Stimulated activated CD8-positive, alpha-beta memory T cell treated with anti-CD3 and anti-CD28 coated beads, Interleukin-15, amount 100 ng/mL, for 4 hours (primary cell): ENCODE measurements at places on chromosomes 12 and 14.

GRCh38 chr14:76217179-76217578, 65.5 kb downstream of the GPATCH2L start:
- no peak for DNase-seq

- DNase-seq: no peak
Measured at GRCh38 chr12:58249610-58250009, 308.2 kb downstream of the ATP23 start.

DNA sequence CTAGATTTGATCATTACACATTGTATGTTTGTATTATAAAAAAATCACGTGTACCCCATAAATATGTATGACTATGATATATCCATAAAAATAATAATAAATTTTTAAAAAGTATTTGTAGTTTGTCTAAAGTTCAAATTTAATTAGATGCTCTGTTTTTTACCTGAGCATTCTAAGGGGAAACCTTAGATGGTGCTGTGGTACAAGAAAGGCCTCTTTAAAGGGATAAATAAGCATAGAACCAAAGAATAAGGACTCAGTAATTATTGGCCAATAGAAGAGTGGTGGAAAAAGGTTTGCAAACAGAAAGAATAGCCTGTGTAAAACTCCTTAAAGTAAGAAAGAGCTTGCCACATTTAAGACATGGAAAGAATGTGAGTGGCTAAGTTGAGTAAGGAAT, 580.1 kb upstream of the SEL1L start:
- no peak for DNase-seq

- DNase-seq: no peak
Measured at GRCh38 chr12:127401536-127401935, 865.4 kb upstream of the TMEM132C start.

DNA sequence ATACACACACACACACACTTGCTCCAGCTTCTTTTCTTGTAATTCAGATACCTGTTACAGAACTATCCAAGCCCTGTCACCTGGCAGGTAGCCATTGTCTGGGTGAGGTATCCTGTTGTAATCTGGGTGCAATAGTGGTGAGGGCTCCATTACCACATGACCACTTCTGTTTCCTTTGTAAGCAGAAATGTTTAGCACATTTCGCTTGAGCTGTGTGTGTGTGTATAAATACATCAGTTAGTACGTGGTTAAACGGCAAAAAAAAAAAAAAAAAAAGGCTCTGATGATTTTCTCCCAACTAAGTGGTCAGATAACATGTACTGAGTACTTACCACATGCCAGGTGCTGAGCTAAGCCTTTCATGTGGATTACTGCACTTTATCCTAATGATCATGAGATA, 129.3 kb upstream of the SSTR1 start:
- DNase-seq: no peak

- no peak for DNase-seq
Measured at GRCh38 chr14:100155049-100155621, 4.3 kb downstream of the DEGS2 start.

- peak; percentile 11 for DNase-seq
Measured at GRCh38 chr12:49705479-49706134, 1.6 kb downstream of the FMNL3 start.

DNA sequence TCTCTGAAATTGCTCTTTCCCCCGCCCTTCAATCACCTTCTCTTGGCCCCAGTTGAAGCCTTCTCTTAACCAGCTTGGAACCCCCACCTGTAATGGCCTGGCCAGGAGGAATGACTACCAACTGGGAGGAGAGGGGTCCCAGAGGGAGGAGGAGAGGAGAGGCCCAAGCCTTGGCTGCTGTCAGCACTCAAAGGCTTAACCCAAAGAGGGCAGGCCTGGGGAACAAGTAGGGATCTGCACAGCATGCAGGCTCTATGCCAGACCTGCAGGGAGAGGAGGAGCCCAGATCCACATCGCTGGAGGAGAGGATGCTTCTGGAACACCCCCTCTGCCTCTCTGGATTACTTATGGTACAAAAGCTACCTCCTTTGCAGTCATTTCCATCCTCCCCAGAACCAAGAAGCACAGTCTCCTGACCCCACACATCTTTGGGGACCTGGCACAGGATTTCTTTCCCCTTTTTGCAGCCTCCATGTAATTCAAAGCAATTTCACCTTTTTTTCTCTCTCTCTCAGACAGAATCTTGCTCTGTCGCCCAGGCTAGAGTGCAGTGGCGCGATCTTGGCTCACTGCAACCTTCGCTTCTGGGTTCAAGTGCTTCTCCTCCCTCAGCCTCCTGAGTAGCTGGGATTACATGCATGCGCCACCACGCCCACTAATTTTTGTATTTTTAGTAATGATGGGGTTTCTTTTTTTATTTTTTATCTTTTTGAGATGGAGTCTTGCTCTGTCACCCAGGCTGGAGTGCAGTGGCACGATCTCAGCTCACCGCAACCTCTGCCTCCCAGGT, 6.2 kb downstream of the RARG start:
- no peak for DNase-seq

- DNase-seq: no peak
Measured at GRCh38 chr12:45969084-45969483, 21.3 kb downstream of the SCAF11 start.

DNA sequence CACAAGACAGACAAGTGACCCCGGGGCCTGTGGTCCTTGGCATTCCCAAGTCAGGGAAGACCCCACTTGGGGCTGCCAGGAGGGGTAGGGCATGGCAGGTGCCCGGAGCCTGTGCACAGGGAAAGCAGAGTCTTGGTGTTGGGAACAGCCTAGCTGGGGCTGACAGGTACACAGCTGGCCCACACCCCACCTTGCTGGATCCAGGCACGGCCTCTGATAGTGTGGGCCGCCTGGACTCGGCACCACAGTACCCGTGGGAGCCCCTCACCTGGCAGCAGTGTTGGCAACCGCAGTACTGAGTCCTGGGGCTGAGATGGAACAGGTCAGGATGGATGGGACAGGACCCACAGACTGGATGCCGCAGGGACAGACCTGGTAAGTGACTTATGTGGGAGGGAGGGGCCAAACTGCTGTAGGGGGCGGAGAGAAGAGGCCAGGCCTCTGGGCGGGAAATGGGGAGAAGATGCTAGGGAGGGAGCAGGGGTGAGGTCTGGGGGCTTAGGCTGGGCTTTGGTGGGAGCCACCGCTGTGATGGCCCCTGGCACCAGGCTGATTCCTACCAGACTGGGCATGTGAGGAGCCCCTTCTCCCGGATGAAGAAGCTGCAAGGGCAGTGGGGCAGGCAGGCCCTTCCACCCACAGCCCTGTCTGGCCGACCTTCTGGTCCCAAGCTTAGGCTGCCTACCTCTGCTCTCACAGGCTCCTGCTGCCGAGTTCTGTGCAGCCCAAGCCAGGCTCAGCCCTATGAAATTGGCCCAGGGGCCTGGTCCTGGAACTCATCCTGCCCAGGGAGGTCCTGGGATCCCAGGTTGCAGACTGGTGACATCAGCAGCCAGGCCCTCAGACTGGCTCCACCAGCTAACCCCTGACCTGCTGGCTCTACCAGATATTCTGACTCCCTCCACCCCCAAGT, at the start of gene TGM1:
Gene TGM1 (minus strand): TSS at position 357 of the 913 bp plus-strand sequence. CDS start 825 bp downstream, outside the sequence.
- no peak for DNase-seq

DNA sequence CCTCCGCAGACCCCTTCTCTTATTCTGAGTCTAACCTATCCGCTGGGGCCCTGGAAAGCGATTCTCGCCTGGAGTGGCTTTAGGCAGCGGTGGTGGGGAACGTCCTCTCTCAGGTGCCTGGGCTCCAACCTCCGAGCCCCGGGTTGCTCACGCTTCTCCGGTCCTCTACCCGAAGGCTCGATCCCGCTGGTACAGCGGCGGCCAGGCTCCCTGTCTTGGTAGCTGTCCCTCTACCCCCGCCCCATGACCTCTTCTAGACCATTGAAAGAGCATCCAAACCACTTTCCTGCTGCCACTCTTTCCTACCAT, 505 bp upstream of the HEBP1 start:
- peak; percentile 4 for DNase-seq

DNA sequence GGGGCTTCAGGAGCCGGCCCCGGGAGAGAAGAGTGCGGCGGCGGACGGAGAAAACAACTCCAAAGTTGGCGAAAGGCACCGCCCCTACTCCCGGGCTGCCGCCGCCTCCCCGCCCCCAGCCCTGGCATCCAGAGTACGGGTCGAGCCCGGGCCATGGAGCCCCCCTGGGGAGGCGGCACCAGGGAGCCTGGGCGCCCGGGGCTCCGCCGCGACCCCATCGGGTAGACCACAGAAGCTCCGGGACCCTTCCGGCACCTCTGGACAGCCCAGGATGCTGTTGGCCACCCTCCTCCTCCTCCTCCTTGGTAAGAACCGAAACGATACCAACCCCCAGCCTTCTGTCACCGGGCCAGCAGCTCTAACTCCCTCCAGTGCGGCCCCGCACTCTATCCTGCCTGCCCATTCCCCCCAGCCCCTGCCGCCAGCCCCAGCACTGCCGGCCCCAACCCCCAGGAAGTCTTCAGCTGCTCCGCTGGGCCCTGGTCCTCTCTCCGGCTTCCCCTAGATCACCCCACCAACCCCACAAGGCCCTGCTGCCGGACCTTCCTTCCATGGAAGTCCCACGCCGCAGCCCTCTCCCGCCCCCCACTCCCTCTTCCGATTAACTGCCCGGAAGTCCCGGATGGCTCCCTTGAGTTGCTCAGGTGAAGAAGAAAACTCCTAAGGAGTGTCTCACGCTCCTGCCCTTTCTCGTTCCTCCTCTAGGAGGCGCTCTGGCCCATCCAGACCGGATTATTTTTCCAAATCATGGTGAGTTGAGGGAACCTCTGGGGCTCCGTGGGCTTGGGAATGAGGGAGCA, 693 bp downstream of the LRP10 start:
- peak; percentile 43 for DNase-seq

- no peak for DNase-seq
Measured at GRCh38 chr14:91019673-91020072, 40.8 kb downstream of the RPS6KA5 start.

- DNase-seq: no peak
Measured at GRCh38 chr12:32217354-32218310, 111.0 kb downstream of the BICD1 start.

DNA sequence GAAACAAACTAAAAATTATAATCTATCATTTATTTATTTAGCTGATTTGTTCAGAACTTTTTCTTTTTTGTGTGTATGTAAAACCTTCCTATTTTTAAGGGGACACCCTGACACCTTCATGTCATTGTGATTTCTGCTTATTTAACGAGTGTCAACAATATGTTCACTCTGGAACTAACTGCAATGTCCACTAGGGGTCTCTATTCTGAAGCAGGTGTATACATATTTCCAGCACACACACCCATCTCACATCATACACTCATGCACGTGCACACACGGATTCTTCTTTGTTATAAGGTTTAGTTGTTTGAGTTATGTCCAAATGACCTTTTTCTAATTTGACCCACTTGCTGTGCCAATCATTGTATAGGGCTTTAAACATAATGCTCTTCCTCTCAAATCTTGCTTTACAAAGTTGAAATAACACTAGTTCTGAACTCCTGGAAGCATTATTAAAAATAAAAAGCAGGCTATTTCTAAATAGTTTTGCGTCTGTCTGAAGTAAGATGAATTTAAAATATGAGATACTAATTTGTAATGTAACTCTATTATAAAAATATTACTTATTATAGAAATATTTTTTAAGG, 15.5 kb downstream of the E2F7 start:
- no peak for DNase-seq
